ENCODE measurements at places on chromosomes 1 and 21.

DNA sequence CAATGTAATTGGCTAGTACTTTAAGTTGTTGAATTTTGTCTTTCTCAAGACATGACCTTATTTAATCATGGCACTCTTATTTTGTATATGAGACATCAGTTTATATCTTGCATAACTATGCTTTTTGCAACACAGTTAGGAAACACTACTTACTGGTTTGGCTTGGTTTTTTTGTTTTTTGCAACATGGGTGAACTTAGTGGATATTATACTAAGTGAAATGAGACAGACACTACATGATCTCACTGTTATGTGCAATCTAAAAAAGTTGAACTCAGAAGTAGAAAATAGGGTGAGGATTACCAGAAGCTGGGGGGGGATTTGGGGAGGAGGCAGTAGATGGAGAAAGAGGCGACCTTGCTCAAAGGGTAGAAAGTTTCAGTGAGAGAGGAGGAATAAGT lies 132.1 kb downstream of the PLA2G4A start:
- no peak for DNase-seq

GRCh38 chr1:93716941-93717368 lies 35.3 kb upstream of the BCAR3 start:
- no peak for DNase-seq

- no peak for DNase-seq
Measured at GRCh38 chr1:87399701-87400100, 71.0 kb downstream of the LMO4 start.

DNA sequence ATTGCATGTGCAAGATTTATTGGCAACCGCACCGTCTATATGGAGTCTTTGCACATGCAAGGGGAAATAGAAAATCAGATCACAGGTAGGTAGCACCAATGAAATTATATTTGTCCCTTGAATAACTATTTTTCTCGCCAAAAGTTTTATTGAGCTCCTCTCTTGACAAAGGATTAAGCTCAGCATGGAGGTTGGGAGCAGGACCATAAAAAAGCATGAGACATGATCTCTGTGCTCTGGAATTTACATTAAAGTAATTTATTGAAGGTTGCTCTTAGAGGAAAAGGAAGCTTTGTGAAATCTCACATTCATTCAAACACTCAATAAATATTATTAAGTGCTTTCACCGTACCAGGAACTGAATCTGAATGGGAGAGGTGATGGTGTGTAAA lies 66.0 kb upstream of the UBE2U start:
- DNase-seq, result no peak

GRCh38 chr1:47003896-47004403 lies 19.5 kb upstream of the CYP4X1 start:
- DNase-seq, result no peak

- no peak for DNase-seq
Measured at GRCh38 chr1:18531503-18531845, 50.7 kb downstream of the KLHDC7A start.

DNA sequence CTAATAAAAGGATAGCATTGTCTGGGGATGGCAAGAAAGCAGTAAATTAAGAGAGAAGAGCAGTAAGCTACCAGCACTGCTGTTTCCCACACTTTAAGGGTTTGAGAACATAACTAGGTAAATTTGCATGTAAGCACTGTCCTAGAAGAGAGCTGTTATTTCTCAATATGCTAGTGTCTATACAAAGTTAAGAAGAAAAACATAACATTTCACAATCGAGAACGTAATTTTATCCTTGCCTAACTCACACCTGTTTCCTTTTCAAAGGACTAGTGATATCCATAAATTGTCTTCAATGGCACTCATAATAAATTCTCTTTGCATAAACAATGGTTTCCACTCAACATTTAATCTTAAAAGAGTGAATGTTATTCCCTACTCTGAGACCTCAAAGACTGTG lies 576.0 kb downstream of the PTBP2 start:
- no peak for DNase-seq

- no peak for DNase-seq
Measured at GRCh38 chr1:212269306-212269705, 15.9 kb upstream of the PPP2R5A start.

DNA sequence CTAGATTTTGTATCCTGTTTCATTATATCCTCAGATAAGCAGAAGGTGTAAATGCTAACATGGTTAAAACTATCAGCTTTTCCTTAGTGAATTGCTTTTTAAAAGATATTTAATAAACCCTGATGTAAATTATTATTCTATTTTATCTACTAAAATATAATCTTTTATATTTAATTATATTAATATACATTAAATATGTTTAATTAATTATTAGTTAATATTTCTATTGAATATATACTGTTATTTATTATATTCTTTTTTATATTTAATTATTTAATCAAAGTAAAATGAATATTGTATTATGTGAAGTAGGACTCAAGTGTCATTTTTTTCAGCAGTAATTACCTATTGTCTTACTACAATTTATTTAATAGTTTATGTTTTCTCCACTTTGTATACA lies 179.7 kb upstream of the ADGRL4 start:
- no peak for DNase-seq

GRCh38 chr21:41258617-41259016 lies 58.0 kb upstream of the FAM3B start:
- DNase-seq, result no peak

- no peak for DNase-seq
Measured at GRCh38 chr1:77063118-77063517, 156.1 kb downstream of the PIGK start.

DNA sequence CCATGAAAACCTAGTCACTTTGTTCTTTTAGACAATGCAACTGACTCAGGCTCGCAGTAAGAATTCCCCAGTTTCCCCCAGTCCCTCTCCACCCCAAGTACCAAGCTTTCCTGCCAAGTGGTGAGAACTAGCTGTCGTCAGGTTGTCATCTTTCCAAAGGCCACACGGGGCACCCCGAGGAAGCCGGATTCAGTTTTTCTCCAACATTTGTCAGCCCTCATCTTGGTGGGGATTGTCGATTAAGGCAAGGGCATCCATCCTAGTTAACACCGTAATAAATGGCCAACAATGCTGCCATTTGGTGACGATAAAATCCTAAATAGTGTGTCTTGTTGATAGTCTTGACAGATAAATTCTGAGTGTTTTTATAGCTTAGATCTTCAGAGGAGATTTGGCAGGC lies 55.9 kb upstream of the PROX1 start:
- DNase-seq, result no peak

- no peak for DNase-seq
Measured at GRCh38 chr1:209319057-209319432, 264.5 kb upstream of the CAMK1G start.

DNA sequence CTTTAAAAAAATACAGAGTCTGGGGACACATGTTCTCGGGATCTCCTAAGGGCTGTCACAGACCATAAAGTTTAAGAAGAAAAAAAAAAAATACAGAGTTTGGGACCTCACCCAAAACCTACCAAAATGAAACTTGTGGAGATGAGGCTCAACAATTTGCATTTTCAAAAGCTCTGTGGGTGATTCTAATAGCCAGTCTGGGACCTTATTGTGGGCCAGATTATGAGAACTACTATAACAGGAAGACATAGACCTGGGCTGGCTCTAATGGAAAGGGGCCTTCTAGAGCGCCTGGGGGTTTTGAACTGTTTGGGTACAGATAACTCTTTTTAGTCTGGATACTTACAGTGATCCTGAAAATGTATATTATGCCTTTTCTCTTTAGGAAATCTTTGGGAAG lies 69.1 kb downstream of the LAMC1 start:
- no peak for DNase-seq

- DNase-seq, result no peak
Measured at GRCh38 chr1:180781718-180782117, 131.0 kb upstream of the KIAA1614 start.

DNA sequence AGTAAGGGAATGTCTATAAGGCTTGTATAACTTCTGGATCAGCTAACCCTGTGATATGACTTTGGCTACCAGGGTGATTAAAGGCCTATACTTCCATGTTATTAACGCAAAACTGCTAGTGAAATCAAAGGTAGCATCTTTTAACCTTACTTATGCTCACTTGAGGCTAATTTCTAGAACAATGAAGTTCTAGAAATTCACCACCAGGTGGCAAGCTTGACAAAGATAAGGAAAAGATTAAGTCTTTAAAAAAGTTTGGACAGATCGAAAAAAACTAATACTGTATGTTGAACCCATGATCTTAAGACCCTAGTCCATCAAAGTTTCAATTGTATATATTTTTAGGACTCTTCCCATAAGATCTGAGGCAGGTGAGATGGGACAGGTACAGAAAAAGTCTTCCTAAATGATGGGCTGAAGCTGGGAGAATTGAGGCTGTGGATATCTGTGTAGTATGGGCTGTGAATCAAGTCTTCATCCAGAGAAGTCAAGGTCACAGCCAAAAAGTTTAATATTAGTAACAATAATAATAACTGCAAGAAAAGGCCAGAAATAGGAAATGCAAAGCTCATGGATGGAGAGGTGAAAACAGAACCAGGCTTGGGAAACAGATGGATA lies 18.8 kb downstream of the KYAT3 start:
- DNase-seq, result no peak

- DNase-seq, result no peak
Measured at GRCh38 chr21:24217151-24217550, 1390.1 kb downstream of the MRPL39 start.

DNA sequence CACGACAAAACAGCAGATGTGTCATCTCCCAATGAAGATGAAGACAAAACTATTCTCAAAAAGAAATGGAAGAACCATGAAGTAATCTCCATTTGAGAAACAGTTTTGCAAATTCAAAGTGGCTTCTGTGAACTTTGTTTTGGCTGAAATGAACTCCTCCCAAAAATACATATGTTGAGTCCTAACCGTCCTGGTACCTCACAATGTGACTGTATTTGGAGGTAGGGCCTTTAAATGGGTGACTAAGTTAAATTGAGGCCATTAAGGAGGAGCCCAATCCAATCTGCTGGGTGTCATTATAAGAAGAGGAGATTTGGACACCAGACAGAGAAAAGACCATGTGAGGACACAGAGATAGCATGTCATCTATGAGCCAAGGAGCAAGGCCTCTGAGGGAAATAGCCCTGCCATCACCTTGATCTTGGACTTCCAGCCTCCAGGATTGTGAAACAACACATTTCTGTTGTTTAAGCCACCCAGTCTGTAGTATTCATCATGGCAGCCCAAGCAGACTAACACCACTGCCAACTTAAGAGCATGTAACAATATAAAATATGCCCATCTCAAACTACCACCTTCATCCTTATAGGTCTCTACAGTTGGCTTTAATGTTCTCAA lies 38.3 kb upstream of the KCNE1 start:
- DNase-seq, result no peak

DNA sequence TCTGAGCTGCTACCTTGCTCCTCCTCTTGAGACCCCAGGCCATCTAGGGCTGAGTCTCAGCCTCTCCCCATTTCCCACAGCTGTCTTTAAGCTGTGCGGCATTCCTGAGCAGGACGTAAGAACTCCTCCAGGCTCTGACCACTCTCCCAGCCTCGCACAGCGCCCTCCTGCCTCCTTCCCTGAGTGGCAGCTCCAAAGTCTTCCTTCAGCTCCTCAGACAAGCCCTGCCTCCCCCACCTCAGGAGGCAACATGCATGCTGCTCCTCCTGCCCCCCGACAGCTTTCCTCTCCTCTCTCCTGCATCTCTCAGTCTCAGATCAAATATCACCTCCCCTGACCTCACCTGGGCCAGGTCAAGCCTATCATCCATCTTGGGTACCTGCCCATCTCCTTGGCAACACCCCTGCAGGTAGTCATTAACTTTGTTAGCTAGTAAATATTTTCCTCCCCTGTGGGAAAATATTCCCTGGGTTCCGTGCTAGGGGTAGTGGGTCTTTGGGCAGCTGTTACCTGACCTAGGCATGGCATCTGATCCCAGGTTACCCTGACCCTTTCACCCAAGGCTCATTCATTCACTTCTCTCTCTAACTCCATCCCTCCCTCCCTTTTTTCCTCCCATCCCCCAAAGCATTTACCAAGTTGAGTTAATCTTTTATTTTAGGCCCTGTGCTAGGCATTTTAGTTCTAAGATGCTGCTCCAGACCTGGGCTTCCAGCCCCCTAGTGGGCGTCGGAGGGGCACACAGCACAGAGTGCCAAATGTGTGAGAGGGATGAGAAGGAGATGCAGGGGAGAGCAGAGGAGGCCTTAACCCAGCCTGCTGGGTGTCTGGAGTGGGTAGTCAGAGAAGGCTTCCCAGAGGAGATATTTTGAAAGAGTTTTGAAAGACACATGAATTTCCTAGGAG lies 419.9 kb downstream of the PTPRU start:
- DNase-seq, result no peak

GRCh38 chr1:177998696-177999631 lies 29.1 kb upstream of the SEC16B start:
- no peak for DNase-seq

DNA sequence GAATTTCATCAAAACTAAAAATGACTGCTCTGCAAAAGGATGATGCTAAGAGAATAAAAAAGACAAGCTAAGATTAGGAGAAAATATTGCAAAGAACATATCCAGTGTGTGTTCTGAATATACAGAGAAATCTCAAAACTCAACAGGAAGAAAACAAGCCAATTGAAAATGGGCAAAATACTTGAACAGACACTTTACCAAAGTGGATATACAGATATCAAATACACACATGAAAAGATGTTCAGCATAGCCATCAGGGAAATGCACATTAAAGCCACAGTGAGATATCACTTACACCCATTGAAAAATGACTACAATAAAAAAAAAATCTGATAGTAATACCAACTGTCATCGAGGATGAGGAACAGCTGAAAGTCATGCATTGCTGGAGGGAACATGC lies 21.3 kb downstream of the PRMT2 start:
- DNase-seq, result no peak

GRCh38 chr1:4101459-4102161 lies 201.5 kb upstream of the C1orf174 start:
- DNase-seq, result no peak

- no peak for DNase-seq
Measured at GRCh38 chr1:85568660-85569059, 11.9 kb upstream of the CCN1 start.

DNA sequence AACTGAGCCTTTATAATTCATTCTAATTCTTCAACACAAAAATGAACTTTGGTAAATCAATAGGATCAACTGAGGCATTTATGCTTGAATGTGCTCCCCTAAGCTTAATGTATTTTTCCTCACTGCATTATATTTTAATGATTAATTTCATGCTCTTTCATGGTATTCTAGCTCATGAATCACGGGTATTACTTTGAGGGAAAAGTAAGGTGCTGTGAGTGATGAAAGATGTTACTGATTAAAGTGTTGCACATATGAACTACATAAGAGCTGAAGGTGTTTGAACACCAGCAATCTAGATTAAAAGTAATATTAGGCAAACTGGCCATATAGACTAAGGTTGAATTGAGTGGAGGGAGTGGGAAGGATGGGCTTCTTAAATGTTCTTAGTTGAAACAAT lies 1.9 kb downstream of the DPYD start:
- DNase-seq, result no peak

- no peak for DNase-seq
Measured at GRCh38 chr1:102050556-102050955, 53.8 kb upstream of the OLFM3 start.

Measured in NK-92 treated with Interleukin-12 subunit alpha and Interleukin-12 subunit beta, amount 100 ng/mL, for 24 hours (cell line).